Stomach (tissue), 19 donors: ENCODE measurements at places on chromosomes 2 and 18.

GRCh38 chr2:126828051-126828450, 70.6 kb upstream of the TEX51 start:
- DNase-seq, result no peak

GRCh38 chr2:157838442-157839161, 37.5 kb downstream of the ACVR1 start:
- DNase-seq, result peak; percentile 39

- no peak for DNase-seq
Measured at GRCh38 chr2:72962911-72963310, 45.6 kb downstream of the EMX1 start.

- no peak for DNase-seq
Measured at GRCh38 chr2:232353660-232354059, 24.9 kb upstream of the ALPP start.

GRCh38 chr2:8219096-8219495, 462.8 kb upstream of the ID2 start:
- no peak for DNase-seq

- DNase-seq, result no peak
Measured at GRCh38 chr2:95375532-95376150, 26.9 kb upstream of the FAHD2A start.

DNA sequence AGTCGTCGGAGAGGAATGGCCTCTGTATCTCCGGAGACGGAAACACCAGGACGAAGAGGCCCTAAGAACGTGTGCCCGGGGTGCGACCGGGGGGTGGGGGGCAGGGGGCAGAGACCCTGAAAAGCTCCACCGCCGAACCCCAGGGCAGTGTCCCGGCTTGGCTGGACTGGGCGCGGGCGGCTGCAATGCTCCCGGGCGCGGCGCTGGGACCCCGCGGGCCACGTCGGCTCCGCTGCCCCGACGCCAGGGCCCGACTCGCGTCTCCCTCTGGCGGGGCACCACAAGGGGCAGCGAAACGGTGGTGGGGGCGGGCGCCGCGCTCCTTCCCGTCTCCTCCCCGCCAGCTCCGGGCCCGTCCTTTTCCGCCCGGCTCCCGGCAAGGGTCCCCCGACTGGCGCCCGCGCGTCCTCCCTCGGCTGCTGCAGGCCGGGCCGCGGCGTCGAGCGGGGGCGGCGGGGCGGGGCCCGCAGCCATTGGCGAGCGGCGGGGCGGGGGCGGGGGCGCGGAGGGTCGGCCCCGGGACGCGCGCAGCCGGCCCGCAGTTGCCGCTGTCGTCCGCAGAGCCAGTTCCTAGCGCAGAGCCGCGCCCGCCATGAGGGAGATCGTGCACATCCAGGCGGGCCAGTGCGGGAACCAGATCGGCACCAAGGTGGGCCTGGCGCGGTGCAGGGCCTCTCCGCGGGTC, at the start of gene TUBB6:
TUBB6 (plus strand) TSS at position 541 of the 685 bp plus-strand sequence; CDS start at position 593, 52 bp downstream.
- DNase-seq, result peak; percentile 47

DNA sequence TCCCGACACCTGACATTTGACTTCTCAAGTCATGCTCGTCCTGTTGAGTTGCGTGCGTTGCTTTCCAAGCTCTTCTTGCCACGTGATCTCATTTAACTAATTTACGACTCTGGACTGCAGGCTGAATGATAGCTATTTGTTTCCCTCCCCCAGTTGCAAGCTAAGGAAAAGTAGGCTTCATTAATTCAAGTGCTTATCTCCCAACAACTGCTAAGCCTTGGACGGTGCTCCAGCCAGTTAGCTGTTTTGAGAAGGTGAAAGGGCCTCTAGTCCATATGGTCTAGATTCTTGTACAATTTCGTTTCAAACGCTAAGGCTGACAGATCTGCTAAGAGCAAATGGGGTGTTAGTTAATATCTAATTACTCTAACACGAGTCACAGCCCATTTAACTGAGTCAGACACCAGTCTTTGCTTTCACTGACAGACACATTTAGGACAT, 21.1 kb downstream of the GPR45 start:
- DNase-seq, result no peak

- peak; percentile 37 for DNase-seq
Measured at GRCh38 chr18:63444580-63444979, 22.3 kb upstream of the VPS4B start.

DNA sequence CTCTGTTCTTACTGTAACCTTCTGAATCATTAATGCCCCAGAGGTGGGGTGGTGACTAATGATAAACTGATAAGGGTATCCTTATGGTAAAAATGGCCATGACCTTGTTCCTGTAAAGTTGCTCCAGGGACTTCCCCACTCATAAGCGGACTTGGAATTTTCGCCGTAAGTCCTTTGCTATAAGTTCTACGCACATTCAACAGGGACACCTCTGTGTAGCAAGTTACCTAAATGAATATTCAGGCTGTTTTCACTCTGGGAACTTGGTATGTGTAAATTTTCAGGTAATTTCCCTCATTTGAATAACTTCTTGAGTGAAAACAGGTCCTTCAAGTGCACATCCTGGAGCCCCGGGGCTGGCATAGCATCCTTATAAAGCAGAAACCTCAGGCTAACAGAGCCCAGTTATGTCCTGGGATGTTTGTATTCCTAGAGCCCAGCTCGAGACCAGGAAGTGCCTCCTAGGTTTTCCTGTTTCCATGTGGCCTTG, 9.4 kb upstream of the AGFG1 start:
- DNase-seq, result no peak

- DNase-seq, result no peak
Measured at GRCh38 chr18:28511413-28511821, 334.5 kb upstream of the CDH2 start.

DNA sequence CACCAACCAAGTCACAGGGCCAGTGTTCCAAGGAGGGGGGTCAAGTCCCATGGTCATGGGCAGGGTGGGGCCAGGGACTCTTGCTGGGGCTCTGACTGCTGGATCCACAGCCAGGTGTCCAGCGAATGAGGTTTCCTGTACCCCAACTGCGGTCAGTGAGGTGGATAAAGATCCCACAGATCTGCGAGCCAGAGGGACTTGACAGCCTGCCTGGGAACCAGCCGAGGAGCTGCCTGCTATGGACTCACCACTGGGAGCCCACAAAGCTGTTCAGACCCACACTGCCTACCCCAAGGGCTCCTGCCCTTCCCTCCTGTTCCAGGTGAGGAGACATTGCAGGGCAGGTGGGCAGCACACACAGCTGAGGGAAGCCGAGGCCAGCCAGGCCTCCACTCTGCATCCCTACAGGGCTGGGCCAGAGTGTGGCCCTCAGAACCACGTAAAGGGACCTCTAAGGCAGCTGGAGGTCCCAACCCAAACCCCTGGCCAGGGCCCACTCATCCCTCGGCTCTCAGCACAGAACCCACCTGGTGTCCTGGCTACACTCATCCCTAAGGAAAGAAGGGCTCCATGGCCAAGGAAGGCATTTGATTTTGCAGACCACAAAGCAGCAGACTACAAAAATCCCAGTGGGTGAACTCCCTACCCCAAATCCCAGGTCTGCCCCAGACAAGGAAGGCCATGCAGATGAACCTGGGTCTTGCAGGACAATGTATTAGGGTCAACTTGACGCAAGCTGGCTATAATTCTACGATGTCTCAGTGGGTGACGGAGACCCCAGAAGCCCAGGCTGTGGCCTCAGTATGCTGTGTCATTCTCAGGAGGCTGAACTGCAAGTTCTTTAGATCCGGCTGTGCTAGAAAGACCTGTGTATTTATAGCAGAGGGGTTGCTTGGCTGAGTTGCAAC, 209.2 kb downstream of the MGAT5 start:
- DNase-seq, result no peak

DNA sequence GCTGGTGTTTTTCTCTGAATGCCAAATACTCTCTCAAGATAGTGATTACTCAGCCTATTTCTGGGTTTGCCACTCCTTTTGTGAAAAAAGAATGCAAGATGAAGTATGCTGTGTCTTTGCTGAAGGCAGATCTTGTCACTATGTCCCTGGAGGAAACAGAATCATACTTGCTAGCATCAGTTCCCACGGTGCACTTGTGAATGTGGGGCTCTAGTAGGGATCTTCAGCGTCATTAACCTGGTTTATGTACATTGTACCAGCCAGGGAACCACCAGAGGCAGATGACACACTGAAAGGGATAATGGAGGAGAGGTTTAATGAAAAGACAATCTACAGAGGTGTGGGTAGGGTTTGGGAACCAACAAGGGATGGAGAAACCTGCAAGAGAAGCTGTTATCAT, 131.0 kb upstream of the CXCR4 start:
- DNase-seq, result no peak

DNA sequence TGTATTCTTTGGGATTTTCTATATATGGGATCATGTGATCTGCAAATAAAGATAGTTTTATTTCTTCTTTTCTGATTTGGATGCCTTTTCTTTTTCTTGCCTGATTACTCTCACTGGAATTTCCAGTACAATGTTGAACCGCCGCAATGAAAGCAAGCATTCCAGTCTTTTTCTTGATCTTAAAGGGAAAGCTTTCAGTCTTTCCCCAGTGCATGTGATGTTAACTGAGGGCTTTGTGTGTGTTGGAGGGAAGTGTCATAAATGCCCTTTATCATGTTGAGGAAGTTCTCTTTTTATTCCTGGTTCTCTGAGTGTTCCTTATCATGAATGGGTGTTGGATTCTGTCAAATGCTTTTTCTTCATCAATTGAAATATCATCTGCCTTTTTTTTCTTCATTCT, 16.9 kb upstream of the CYBRD1 start:
- no peak for DNase-seq

DNA sequence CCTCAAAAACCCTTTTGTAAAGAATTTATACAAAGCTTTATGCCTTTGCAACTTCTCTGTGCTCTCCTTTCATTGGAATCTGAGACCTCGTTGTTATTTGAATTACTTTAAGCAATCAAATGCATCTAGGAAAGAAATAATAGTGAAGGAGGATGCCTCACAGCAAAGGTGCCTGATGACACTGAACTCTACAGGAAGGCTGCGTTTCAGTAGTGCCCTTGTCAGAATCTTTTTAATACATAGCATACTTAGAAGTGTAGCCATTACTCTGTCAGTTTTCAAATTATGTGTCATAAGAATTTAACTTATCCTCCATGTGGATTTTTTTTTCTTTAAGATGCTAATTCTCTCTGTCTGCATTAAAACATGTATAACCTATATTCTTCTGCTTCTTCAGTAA, 9.6 kb upstream of the LYPD6B start:
- no peak for DNase-seq

- DNase-seq, result peak; percentile 37
Measured at GRCh38 chr2:196703695-196704094, 64.2 kb downstream of the CCDC150 start.
